ENCODE measurements at places on chromosomes 2 and 18.

- DNase-seq: no peak
Observed at GRCh38 chr2:28906376-28906775, 11.9 kb downstream of the WDR43 start.

- no peak for DNase-seq
Observed at GRCh38 chr18:10878703-10879102, 270.7 kb downstream of the PIEZO2 start.

DNA sequence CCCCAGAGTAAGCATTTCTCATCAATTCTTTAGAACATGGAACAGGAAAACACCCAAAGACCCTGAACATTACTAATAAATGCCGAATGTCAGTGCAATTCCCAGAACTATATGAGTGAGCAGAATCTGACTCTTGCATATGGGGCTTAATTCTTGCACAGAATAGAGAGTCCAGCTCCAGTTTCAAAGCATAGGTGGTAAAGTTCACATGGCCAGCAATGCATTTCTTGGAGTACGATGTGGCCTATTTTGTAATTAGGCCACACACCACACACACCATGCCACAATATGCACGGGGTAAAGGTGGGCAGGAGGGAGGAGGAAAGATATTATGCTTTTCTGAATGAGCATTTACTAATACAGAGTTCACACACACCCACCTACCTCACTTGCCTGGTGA lies 56.5 kb downstream of the PLA2R1 start:
- no peak for DNase-seq

DNA sequence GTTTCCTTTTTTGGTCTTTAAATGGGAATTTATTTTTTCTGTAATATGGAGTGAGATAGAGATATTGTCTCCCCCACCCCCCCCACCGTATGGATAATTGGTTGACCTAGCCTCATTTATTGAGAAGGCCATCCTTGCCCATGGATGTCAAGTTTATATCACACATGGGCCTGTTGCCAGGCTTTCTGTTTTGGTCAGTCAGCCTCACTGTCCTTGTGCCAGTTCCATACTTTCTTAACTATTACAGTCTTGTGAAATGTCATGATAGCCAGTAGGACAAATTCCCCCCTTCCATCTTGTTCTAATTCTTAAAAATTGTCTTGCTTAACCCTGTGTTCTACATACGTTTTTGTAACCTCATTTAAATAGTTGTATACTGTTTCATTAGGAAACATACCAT lies 12.5 kb downstream of the BABAM2 start:
- DNase-seq: no peak

- no peak for DNase-seq
Observed at GRCh38 chr2:136049991-136050920, 64.8 kb upstream of the DARS1 start.

DNA sequence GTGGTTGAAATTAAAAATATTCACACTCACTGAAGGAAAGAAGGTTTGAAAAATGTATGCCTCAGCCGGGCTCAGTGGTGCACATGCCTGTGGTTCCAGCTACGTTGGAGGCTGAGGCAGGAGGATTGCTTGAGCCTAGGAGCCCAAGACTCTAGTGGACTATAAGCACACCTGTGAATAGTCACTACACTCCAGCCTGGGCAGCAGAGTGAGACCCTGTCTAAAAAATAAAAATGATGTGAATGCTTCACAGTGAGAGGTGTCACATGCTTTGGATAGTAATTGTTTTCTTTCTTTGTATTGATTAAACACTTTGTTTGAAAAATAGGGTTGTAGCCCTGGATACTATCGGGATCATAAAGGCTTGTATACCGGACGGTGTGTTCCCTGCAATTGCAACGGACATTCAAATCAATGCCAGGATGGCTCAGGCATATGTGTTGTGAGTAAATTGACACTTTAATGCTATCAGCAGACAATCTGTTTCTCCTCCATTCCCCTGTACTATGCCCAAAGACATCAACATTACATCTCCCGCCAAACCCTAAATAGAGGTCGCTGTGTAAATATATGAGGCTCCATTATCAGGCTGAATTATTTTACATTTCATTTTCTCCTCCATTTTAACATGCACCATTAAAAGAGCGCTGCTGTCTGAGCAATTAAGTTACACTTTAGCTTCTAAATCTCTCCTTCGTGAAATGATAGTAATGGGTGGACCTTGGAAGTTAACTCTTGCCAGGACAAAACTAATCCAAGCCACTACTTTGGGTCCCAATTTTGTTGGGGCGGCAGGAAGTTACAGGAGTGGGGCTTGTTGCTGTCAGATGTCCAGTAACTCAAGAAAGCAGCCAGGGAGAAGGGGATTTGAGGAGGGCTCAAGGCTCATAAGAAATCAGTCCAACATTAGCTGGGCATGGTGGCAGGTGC lies 138.3 kb upstream of the TTC39C start:
- DNase-seq: no peak

DNA sequence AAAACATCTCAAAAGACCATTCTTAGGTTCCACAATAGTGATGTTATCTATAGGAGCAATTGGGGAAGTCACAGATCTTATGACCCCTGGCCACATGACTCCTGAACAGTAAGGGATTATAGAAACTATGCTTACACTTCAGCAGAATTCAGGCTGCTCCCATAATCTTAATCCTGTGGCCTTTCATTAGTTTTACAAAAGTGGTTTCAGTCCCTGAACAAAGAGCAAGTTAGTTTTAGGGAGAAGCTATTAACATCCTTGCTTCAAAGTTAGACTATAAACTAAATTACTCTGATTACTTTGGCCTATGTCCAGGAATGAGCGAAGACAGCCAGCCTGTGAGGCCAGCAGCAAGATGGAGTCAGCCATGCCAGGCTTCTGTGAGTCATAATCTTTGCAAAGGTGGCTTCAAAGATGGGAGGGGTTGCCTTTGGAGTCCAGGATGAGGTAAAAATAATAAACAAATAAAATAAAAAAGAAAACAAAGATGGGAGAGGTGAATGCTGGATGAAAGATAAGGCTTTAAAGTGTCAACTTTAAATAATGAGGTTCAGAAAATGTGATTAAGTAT lies 168.7 kb upstream of the NDUFV2 start:
- DNase-seq: no peak

DNA sequence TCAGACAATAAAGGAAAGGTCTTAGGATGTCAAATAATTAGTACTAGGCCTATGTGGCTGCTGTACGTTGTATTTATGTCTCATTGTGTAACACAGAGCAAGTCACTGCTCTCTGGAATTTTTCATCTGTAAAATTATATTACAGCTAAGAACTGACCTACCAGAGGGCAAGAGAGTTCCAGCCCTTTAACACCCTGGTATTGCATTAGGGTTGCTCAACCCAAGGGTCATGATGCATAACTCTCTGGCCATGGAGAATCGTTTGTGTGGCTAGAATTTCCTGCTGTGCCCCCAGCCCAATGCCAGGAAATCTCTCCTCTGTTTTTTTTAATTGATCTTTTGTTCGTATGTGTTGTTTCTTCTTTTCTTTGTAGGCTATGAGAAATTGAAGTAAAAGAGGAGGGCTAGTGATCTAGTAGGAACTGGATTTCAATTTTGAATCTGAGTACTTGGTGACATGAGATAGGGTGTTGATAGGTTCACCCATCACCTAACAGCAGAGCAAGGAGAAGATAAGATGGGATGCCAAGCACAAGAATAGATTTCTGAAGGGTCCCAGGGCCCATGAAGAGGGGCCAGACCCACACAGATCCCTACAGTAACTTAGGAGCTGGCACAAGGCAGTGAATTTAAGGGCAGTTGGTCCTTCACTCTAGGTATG lies 571.2 kb upstream of the TNP1 start:
- no peak for DNase-seq

- DNase-seq: no peak
Observed at GRCh38 chr2:82007071-82007664, 1702.6 kb upstream of the LRRTM1 start.

DNA sequence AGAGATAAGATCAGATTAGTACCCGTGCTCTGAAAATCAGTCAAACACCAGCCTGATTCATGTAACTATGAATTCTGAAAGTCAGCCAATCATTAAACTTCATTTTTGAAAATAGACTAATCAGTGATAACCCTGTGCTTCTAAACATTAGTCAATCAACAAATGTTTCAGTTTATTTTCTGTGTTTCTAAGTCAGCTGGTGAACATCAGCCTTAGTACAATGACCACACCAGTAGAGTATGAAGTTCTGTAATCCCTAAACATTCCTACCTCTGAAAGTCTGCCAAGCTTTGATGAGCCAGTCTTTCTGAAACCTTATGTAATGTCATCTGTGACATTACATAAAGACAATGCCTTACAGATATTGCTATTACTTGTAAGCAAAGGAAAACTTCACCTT lies 807.4 kb upstream of the CRIM1 start:
- no peak for DNase-seq

DNA sequence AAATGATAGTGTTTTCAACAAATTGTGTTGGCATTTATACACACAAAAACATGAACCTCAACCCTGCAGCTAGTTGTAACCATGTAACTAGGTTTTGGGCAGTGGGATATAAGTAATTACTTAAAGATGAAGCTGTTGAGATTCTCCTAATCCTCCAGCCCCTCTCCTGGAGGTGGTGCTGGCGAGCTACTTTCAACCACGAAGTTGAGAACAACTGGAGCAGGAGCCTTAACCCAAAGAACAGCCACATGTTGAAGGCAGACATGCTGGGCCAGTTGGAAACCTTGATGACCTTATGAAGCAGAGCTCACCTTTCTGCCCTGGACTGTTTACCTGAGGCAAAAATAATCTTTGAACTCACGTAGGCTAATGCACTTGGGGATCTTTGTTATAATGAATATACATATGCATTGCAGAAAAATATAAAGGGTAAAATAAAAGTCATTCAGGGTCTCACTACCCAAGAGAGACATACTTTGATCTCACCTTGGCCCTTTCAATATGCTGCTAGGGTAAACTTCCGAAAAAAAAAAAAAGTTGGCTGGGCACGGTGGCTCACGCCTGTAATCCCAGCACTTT lies 89.6 kb upstream of the NPAS2 start:
- peak; percentile 70 for DNase-seq

DNA sequence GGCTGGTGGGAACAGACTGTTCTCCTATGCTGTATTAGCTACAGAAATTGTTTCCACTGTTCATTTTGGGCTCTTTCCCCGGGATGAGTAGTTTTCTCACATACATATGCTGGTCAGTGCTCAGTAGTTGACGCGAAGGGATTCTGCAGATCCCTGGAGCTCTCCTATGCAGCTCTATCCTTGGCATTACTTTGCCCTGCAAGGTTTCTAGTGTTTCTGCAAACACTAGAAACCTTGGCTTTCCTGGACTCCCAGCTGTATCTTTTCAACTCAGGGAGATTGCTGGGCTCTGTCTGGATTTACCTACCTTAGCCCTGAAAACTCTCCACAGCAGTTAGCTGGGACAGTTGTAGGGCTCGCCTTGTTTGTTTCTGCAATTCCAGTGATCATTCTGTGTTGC lies 10.9 kb downstream of the KIAA1328 start:
- no peak for DNase-seq

DNA sequence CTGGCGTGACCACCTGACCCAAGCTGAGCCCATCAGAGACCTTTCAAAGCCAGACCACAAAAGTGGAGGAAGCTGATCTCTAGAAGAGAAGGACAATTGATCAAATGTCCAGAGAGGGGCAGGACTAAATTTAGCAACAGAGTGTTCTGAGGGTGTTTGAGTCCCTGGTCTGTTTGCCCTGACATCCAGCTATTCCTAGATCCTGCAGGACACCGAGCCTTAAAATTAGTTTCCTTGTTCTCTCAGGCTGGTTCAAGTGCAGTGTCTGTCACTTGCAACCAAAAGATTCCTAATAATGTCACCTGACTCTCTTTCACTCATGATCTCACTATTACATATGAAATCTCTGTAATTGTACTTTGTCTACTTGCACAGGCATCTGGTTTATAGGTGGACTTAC lies 33.0 kb upstream of the NPAS2 start:
- no peak for DNase-seq

GRCh38 chr2:24828238-24828996 lies 35.2 kb downstream of the CENPO start:
- DNase-seq: no peak

- DNase-seq: no peak
Observed at GRCh38 chr18:51448949-51449348, 251.5 kb upstream of the MEX3C start.

DNA sequence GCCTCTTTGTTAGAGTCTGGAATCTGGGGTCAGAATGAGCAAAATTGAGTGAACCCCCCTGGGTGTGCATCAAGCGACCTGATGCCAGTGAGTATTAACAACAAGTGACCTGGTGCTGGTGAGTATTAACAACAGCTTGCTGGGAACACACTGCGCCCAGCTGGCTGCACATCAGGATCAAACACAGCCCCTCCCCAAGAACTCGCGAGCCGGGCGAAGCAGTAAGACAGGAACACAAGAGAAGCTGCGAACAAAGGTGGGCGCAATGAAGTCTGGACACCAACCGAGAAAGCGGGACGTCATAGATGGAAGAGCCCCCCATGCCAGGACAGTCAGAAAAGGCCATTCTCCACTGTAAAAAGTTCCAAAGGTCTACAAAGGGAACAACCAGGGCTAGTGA lies 34.3 kb downstream of the CRACDL start:
- no peak for DNase-seq

DNA sequence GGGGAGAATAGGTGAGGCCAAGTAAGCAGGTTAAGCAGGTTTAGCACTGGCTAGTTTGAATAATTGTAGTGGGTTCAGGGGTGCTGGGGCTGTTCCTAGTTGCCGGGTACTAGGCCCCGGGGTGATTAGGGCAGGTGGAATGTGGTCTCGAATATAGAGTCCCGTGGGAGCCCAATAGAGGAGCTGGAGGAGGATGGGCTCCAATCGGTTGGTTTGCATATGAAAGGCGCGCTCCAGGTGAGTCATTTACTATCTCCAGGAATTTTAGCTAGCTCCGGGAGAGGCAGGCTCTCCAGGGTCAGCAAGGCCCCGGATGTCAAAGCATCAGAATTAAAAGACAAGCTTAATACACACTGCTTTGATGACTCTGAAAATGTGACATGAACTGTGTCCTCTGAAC lies 304.0 kb downstream of the ZNF521 start:
- DNase-seq: no peak

GRCh38 chr2:195674491-195675221 lies 17.6 kb downstream of the SLC39A10 start:
- DNase-seq: no peak

DNA sequence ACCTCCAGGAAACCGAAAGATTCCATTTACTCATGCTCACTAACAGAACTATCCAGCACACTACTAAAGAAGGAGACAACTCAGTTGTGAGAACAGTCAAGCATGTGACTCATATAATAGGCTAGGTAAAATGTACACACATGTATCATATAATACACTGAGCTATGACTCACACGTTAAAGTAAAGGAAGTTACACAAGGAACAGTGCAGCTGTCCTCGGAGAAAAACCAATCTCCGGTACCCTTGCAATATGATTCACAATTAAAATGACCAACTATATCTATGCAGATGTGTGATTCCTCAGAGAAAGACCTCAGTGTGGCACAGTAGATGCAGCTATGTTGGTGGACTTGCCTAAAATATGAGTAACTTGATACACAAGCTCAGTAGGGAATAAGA lies 76.5 kb downstream of the STRN start:
- peak; percentile 57 for DNase-seq

Data from HL-60 (cell line).